ENCODE measurements at places on chromosomes 3 and 15. TPM values are rescaled to one million over a fixed set of nuclear protein-coding genes. Genes with fewer than 3 reads are reported as not detected.

GRCh38 chr3:149415484-149415883 is 38.0 kb upstream of the TM4SF1 start:
- DNase-seq = no peak

DNA sequence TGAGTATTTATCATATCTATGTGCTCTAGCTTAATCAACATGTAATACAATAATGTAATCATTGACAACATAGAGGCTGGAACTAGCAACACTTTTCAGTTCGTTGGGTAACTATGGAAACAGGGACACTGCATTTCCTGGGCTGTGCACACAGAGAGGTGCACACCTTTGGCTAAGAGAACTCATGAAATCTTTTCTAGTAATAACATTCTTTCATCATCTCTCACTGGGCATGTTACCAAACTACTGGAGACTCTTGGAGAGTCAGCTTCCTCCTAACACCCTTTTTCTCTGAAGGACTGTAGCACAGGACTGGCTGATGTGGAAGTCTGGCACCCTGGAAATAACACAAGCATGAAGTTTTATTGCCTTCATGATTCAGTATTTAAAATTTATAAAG is 135.6 kb downstream of the KCNMB2 start:
- DNase-seq = no peak

DNA sequence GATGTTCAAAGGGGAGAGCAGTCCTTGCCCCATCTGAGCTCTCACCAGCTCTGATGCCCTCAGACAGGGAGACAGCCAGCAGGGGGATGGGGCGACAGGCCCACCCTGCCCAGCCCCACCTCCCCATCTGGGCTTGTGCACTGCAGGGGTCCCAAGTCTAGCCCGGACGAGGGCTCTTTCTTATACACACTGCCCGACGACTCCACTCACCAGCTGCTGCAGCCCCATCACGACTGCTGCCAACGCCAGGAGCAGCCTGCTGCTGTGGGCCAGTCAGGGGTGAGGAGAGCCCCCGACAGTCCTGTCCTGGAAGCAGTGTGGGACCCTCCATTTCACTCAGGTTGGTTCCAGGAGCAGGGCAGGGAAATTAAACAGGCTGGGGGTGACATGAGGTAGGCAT is 73.9 kb downstream of the BOC start:
- no peak for DNase-seq

The ANO10 gene
- total RNA-seq = 15.8 TPM

DNA sequence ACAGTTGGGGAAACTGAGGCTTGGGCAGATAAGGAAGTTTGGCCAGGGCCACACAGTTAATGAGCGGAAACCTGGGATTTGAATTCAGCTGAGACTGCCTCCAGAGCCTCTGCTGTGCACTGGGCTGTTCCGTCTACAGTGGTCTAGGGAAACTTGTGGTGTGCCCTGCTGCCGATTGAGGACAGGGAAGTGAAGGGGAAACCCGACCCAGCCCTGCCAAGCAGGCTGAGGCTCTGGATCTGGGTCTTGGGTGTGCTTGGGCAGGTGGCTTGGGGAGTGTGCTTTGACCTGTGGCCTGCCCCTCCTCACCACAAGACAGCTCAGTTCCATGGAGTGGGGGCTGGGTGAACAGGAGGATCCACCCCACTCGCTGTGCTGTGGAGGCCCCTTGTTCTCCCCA is 17.6 kb downstream of the NISCH start:
- no peak for DNase-seq

- no peak for DNase-seq
Measured at GRCh38 chr3:115553796-115554486, 69.4 kb upstream of the GAP43 start.

GRCh38 chr15:55277116-55277564 is 12.5 kb downstream of the RAB27A start:
- DNase-seq = no peak

- DNase-seq = no peak
Measured at GRCh38 chr15:63061975-63062374, 19.4 kb downstream of the TPM1 start.

DNA sequence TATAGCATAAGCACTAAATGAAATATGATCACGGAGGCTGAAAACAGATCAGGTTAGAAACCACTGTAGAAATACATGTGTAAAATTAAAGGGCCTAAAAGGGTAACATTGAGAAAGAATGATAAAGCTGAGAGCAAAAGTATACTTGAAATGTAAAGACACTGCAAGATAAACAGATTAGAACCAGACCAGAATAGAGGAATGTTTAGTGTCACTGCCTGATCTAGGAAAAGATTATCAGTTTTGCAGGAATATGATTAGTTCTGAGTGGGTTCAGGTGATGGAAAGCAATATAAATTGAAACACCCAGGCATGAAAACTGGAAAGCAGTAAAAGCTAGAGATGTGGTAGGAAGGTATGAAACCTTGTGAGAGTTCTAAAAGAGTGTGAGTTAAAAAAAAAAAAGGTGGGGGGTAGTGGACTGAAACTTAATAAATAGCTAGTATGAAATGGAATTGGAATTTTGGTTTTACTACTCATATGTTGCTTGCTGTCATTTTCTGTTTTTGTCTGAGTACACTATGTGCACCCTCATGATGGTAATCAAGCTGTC is 16.0 kb upstream of the C3orf38 start:
- DNase-seq = no peak

The AMT gene
- total RNA-seq = 17.4 TPM

GRCh38 chr3:188776447-188776846 is 395.3 kb upstream of the TPRG1 start:
- no peak for DNase-seq

- DNase-seq = peak; percentile 50
Measured at GRCh38 chr15:99437315-99438223, 128.2 kb upstream of the MEF2A start.

GRCh38 chr3:49871531-49872153 is 1.9 kb upstream of the CAMKV start:
- no peak for DNase-seq

GRCh38 chr3:117261983-117262421 is 552.4 kb downstream of the TUSC7 start:
- no peak for DNase-seq

The TM6SF1 gene
- 15.7 TPM for total RNA-seq

DNA sequence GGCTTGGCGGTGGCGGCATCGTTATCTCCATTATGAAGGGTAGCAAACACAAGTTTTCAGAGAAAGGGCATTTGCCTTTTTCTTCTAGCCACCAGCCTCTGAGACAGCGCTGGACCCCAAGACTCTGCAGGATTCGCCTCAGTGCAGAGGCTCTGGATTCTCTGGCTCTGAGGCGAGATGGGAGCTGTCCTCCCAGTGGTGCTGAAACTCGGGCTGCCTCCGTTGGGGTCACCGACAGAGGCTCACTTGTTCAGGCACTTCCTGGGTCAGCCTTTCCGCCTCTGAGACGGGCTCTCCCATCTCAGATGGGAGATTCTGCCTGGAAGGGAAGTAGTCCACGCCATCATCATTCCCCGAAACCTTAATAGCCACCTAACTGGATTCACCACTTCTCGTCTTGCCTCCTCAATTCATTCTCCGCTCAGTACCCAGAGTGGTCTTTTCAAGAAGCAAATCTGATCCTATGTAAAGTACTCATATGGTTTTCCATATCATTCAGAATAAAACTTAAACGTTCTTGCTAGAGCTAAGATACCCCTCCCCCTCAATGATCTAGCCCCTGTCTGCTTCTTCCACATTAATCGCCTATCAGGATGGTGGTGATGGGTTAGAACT is 76.9 kb downstream of the RHCG start:
- DNase-seq = peak; percentile 73

The C15orf39 gene
- 7.5 TPM for total RNA-seq

GRCh38 chr15:65980824-65981456 is 111.6 kb downstream of the RAB11A start:
- DNase-seq = peak; percentile 80

The LRRC49 gene
- total RNA-seq = 48.3 TPM

The B4GALT4 gene
- total RNA-seq = 13.5 TPM

GRCh38 chr3:152197937-152198336 is 70.8 kb upstream of the MBNL1 start:
- no peak for DNase-seq

GRCh38 chr15:25054943-25055342 is 100.2 kb downstream of the SNRPN start:
- DNase-seq = no peak
